ENCODE measurements at places on chromosomes 2 and 18. TPM values are rescaled to one million over a fixed set of nuclear protein-coding genes. Genes with fewer than 3 reads are reported as not detected.

The MOCOS gene
- 0.13 TPM for polyA plus RNA-seq

The PDCD1 gene
- polyA plus RNA-seq = 0.19 TPM

The RAMP1 gene
- not detected for polyA plus RNA-seq

The PPP1R1C gene
- polyA plus RNA-seq = not detected

The DOK6 gene
- not detected for polyA plus RNA-seq

The LAPTM4A gene
- polyA plus RNA-seq = 185 TPM

The CHPF gene
- polyA plus RNA-seq = 3.9 TPM

The SERPINB3 gene
- not detected for polyA plus RNA-seq

The HOXD12 gene
- not detected for polyA plus RNA-seq

The CNOT9 gene
- 16.7 TPM for polyA plus RNA-seq

The VSNL1 gene
- polyA plus RNA-seq = not detected

The RMND5A gene
- 8.2 TPM for polyA plus RNA-seq

The C2orf81 gene
- 5.6 TPM for polyA plus RNA-seq

The IL36G gene
- not detected for polyA plus RNA-seq

The GKN2 gene
- not detected for polyA plus RNA-seq

The ICA1L gene
- 2.2 TPM for polyA plus RNA-seq

The ERMN gene
- polyA plus RNA-seq = 0.08 TPM

The TANC1 gene
- 0.15 TPM for polyA plus RNA-seq

The ALPI gene
- polyA plus RNA-seq = not detected

The LRRTM4 gene
- polyA plus RNA-seq = not detected

The C2orf80 gene
- not detected for polyA plus RNA-seq

The TGOLN2 gene
- 86.7 TPM for polyA plus RNA-seq

The RAB6C gene
- polyA plus RNA-seq = not detected

The CCDC74A gene
- polyA plus RNA-seq = not detected

The FAM237A gene
- not detected for polyA plus RNA-seq

The FAM161A gene
- 1.4 TPM for polyA plus RNA-seq

The CYP27C1 gene
- not detected for polyA plus RNA-seq

The LYPD1 gene
- polyA plus RNA-seq = not detected

The PTGR3 gene
- 20.7 TPM for polyA plus RNA-seq

The EVX2 gene
- not detected for polyA plus RNA-seq

The TACR1 gene
- not detected for polyA plus RNA-seq

The GPR45 gene
- polyA plus RNA-seq = not detected

The MGAT4A gene
- 54.6 TPM for polyA plus RNA-seq

The PIAS2 gene
- 15.8 TPM for polyA plus RNA-seq

The RAPH1 gene
- polyA plus RNA-seq = not detected

The LTBP1 gene
- polyA plus RNA-seq = not detected

The PROKR1 gene
- not detected for polyA plus RNA-seq

The GALR1 gene
- not detected for polyA plus RNA-seq

The AGXT gene
- polyA plus RNA-seq = not detected
